ENCODE measurements at places on chromosomes 16 and 17.

- DNase-seq: no peak
These were observed 74.7 kb upstream of the RPH3AL start for GRCh38 chr17:427327-427726.

DNA sequence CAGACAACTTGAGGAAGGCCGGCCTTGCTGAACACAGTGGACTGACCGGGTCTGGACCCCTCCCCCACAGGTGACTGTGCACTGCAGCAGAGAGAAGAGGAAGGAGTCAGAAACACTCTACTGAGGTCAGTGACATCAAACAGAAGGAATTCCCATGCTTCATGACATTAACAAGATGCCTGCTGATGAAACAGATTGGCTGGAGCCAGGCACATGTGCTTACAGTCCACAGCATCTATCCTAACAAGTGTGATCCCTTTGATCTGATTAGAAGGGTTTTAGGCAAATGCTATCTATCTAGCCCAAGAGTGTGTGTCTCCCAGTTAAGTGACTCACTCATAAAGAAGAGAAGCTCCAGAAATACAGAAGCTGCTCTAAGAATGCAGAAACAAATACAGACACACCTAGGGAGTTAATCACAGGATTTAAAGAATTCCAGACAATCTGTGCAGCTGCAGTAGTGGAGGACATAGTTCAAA lies 90.2 kb downstream of the SYCE1L start:
- DNase-seq: no peak

DNA sequence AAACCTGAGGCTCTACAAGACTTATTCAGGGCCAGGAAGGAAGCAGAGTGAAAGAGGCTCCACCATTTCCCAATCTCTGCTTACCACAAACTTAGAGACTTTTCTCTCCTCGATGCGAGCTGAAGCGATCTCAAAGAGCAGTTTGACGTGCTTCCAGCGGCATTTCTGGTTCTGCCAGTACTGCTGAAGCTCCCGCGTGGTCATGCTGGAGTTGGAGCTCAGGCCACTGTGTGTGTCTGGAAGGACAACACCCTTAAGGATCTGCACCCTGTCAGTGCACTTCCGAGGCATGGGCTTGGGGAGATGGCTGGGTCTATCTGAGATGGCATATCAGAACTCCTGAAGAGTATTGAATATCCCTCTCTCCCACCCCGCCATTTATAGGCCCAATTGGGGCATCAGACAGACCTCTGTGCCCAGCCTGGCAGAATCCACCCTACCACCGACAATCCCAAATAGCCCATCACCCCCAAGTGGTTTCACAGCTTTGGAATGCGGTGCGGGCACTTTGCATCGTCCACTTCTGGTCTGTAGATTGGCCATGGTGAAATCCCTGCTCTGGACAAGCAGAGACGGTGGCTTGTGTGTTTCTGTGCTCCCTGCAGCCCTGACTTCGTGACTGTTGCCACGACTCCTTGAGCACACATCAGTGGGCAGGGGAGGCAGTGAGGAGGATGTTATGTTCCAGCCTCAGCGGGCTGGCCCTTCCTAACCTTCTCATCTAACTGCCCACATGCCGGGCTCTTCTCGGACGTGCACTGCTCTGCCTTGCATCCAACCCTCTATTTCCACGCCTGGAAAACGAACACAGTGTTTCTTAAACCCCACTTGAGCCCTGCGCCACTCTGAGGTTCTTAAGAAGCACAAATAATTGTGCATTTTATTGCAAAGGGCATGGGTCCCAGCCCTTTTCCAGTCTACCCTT lies 5.2 kb downstream of the SNX20 start:
- no peak for DNase-seq

DNA sequence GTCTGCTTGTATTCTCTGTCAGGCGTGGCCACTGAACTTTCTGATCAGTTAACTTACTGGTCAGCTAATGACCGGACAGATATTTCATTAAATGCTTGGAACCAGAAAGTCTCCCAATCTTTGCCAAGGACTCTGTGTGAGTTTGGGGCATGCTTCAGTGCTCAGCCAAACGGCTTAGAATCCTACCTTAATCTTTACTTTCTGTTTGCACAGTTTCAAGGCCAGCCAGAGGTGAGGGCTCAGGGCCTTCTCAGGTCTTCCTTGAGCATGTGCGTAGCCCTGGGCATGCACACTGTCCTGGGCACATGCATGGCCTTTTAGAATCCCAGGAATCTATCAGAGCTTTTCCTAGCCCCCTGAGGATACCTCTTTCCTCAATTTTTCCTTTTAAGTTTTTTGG lies 230.1 kb downstream of the RAB11FIP4 start:
- no peak for DNase-seq

DNA sequence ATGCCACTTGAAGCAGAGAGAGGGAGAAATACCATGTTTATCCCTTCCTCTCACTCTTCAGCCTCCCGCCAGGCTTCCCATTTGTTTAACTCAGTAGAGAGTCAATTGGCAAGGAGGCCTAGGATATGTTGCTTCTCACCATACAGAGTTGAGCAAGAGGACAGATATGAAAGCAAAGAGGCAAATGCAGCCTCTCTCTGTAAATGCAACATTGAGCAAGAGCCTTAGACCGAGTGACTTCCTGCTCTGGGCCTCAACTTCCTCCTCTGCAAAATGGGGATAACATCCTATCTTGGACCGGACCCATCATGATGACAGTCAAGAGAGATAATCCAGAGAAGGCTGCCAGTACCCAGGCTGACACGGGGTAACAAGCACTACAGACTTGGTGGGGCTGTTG lies 36.8 kb downstream of the SOCS1 start:
- no peak for DNase-seq

- DNase-seq: peak; percentile 81
These were observed 129.7 kb upstream of the CHMP6 start for GRCh38 chr17:80861892-80862291.

DNA sequence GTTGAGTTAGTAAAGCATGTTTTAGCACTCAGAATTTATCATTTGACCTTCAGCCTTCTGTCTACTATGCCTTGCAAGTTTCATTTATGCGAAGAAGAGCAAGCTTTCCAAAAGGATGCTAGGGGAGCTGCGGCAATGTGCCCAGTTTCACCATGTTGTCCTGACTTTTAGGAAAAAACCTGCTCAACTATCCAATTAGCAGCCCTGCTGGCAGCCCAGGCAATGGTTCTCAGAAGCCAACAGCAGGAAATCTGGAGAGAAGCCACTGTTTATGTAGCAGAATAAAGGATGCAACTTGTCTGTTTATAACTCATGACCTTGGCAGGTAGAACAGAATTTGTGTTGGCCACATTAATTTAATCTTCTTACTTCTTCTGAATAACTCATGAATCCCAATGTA lies 230.8 kb downstream of the ABCC12 start:
- no peak for DNase-seq

- DNase-seq: no peak
These were observed 26.9 kb downstream of the PTRH2 start for GRCh38 chr17:59680314-59680713.

DNA sequence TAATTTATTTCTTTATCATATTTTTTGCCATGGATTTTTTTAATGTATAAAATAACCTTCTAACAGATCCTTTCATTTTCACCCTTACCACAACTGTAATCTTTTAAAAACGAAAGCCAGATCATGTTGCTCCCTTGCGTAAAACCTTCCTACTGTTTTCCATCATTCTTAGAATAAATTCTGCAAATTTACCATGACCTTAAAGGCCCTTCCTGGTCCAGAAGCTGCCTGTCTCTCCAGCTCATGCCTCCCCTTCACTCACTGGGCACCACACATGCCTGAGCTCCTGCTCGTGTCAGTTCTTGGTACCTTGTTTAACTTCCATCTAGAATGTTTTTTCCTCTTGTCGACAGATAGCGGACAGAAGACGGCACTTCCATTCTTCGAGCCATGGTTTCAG lies 245.0 kb upstream of the CDH5 start:
- DNase-seq: no peak

GRCh38 chr16:85637808-85638647 lies 24.9 kb downstream of the GSE1 start:
- DNase-seq: peak; percentile 17

DNA sequence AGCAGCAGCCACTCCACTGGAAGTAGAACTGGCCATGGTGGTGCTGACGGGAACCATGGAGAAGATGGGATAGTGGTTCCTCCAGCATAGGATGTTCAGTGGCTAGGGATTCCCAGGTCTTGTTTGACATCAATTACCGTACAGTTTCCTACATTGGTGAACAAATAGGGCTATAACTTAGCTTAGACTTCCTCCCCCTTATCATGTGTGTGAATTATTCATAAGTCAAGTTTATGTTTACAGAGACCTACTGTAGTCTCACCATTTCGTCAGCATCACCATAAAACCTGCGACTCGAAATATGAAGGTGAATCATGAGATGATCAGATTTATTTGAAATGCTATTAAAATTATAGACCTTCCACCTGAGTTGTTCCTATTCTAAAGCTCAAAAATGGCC lies 1.2 kb downstream of the KRTAP2-3 start:
- no peak for DNase-seq

DNA sequence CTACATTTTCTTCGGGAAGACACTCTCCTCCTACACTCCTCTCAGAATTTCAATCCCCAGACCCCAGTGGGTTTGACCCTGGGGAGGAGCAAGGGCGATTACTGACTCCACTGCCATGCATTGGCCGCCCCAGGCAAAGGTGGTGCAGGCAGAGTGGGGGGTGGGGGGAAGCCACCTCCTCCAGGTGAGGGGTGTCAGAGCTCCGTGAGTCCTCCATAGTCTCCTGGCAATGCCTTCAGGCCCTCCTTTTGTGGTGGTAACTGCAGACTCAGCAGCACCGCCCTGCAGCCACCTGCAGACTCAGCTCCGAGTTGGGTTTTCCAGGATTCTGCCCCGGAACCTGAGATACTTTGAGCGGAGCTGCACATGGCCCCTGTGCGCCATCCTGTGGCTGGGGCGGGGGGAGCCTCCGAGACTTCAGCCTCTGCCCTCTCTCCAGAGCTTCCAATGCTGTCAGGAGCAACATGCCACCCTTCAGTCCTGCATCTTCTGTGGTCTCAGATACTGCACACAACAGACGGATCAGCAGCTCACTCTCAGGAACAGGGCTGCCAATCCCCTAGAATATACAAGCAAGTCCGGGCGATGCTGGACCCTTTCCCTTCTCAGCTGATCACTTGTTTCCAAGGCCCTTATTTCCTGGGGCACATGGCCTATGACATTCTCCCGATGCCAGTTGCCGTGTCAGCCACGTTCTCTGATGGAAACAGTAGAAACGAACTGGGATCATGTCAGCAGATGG lies 2.4 kb upstream of the SLC47A2 start:
- DNase-seq: peak; percentile 24

- DNase-seq: no peak
These were observed 7.7 kb downstream of the CDH5 start for GRCh38 chr16:66374176-66374575.

DNA sequence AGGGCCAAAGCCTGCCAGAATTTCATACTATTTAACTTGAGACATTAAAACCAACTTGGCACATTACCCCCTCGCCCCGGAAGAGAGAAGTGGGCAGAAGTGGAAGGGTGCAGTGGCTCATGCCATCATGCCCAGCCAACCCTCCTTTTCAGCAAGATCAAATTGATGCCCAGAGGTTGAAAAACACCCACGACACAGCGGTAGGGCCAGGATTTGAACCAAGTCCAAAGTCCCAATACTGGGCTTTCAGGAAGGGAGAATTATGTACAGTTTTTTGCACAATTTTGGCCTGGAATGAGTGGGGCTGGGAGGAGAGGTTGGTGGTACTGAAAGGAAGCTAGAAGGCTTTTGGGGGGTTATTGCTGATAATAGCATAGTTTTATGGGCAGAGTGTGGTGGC lies 11.0 kb downstream of the PDP2 start:
- no peak for DNase-seq

- no peak for DNase-seq
These were observed 115.8 kb downstream of the NPIPB11 start for GRCh38 chr16:29290631-29291247.

- DNase-seq: no peak
These were observed 18.1 kb downstream of the SDK2 start for GRCh38 chr17:73625991-73626673.

DNA sequence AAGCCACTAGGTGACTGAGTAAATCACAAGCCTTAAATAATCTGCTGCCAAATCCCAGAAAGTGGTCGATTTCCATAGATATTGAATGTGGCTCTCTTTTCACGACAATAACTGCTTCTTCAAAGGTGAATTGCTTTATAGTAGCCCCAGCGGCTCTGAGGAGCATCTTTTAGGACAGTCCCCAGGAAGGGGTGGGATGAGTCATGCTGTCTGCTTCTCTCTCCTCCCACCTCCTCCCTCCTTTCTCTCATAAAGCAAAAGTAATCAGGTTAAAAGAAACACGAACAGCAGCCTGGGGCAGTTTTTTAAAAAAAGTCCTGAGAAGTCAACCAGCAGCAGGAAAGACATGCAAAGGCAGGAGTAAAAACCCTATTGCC lies 1.8 kb downstream of the KIAA0513 start:
- no peak for DNase-seq

GRCh38 chr16:65540901-65541300 lies 419.0 kb upstream of the CDH11 start:
- DNase-seq: no peak

GRCh38 chr16:85528528-85529387 lies 84.4 kb upstream of the GSE1 start:
- DNase-seq: no peak

GRCh38 chr17:56653877-56654276 lies 60.4 kb downstream of the NOG start:
- peak; percentile 47 for DNase-seq

DNA sequence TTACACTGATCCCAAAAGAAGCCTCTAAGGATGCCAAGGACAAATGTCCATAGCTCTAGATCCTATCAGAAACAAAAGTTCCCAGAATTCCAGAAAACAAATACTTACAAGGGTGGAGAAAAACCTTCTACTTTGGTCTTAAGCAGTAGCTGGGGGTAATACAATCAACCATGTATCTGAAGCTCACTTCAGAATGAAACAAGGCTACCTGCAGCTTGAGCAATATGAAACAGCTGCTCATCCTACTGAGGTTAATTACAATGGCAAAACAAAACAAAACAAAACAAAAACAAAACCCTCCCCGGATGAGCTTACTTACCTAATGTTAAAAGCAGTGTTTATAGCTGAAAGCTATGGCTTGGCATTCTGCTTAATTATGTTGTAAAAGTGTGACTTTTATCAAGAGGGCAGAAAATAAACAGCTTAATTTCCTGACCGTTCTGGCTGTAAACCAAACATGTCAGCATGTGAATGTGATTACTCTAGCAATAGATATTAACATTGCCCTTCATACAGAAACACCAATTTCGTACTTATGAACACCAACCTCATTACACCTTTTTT lies 10.5 kb downstream of the PDZD9 start:
- DNase-seq: no peak

DNA sequence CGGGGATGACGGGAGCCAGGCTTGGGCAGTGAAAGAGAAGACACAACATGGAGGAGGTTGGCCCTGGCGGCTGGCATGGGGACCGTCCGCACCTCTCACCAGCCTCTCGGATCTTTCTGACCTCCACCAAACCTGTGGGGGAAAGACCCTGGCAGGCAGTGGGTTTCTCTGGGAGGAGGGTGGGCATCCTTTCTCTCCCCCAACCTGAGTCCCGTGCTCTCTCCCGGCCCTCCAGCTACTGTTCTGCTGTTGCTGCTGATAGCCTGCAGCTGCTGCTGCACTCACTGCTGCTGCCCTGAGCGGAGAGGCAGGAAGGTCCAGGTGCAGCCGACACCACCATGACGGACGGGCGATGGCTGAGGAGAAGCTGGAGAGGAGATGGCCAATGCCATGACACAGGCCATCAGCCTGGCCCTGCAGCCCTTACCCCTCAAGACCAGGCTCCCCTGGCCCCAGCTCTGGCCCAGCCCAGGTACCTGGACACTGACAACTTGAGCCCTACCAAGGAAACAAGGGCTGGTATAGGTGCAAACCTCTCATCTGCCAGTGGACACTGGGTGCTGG lies 7.4 kb downstream of the SMIM5 start:
- DNase-seq: no peak
